ENCODE measurements at places on chromosomes 2 and 18.
A peak's percentile ranks its signal among the peaks of the same experiment; 100 is the strongest.

DNA sequence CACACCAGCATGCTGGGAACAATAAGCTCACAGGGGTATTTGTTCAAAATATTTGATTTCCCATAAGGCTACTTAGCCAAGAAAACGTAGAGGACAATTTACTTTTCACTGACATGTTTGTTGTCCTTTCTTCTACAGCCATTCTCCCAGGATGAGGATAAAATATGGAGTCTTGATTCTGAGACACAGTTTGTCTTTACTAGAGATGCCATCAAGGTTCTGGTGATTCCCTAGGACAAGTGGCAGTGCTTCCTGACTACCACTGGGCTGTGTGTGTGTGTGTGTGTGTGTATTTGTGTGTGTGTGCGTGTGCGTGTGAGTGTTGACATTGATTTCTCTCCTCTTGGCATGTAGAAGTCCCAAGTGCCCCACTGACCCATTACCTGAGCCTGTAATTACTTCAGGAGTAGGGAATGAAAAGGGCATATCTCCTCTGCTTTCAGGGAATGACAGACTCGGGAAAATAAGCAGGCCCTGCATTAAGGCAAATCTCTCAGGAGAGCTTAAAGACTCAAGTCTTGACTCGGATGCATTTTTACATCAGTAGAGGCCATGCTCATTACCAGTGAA, 761.6 kb downstream of the DCC start:
- DNase-seq = no peak

DNA sequence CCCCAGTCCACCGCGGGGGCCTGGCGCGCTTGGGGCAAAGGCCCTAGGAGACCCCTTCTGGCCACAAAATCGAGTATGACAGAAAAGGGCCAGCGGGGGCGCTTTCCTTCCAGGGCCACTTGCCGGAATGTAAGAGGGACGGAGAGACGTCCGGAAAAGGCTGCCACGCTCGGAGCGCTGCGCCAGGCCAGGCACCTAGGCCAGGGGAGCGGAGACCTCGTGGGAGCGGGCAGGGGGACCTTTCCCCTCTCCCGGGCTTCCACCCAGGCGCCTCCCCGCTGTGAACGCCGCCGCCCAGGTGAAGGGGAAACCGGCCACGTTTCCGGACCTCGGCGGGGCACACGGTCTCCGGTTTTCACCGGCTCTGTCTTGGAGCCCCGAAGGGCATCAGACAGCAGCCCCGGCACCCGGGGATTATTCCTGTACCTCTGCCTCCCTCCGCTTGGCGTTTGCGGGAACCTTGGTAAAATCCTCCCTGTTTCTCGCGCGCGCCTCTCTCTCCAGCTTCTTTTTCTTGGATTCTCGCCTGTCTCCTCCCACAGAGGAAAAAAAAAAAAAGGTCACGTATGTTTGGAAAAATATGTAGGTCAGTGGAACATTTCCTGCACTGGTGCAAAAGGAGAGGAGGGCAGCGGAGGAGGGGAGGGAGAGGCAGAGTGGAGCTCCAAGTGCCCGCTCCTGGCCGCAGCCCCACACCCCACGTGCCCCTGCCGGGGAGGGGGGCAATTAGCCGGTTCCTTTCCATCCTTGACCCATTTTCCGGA, 1.2 kb upstream of the NPAS2 start:
- peak; percentile 71 for DNase-seq

GRCh38 chr2:226909126-226909525, 73.3 kb downstream of the RHBDD1 start:
- no peak for DNase-seq

GRCh38 chr18:79819064-79819967, 21.6 kb downstream of the KCNG2 start:
- DNase-seq = peak; percentile 15

- DNase-seq = no peak
These were observed 682.0 kb upstream of the ID2 start for GRCh38 chr2:7999683-8000476.

All from colonic mucosa (tissue), 4 donors.